NCI-H1930 (cell line): ENCODE measurements at places on chromosomes 16 and 17.
A peak's percentile ranks its signal among the peaks of the same experiment; 100 is the strongest.

DNA sequence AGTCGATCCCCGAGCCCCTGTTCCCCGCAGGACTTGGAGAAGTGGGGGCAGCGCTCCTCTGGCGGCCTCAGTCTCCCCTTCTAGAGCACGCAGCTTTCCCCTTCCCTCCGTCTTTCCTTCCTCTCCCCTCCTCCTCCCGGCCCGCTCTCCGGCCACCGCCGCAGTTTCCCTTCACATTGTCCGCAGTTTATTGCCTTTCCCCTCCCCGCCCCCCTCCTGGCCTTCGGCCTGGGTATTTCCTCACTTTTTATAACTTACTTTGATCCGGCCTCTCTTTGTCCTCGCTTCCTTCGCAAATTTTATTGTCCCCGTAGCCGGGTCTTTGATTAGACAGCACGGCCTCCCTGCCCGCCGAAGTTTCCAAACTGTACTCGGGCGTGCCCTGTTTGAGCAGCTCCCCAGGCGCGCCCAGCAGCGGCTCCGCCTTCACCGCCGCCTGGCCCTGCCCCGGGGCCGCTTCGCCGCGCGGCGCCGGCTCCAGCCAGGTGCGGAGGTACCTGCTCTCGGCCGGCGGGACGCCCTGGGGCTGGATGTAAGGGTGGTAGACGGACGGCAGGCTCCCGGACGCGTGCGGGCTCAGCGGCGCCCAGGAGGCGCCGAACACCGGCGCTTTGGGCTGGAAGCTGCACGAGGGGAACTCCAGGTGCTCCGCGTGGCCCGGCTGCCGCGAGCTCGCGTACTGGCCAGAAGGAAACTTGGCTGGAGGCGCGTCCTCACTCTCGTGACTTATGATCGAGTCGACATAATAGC lies 488 bp downstream of the HOXB9 start:
- peak; percentile 12 for DNase-seq

DNA sequence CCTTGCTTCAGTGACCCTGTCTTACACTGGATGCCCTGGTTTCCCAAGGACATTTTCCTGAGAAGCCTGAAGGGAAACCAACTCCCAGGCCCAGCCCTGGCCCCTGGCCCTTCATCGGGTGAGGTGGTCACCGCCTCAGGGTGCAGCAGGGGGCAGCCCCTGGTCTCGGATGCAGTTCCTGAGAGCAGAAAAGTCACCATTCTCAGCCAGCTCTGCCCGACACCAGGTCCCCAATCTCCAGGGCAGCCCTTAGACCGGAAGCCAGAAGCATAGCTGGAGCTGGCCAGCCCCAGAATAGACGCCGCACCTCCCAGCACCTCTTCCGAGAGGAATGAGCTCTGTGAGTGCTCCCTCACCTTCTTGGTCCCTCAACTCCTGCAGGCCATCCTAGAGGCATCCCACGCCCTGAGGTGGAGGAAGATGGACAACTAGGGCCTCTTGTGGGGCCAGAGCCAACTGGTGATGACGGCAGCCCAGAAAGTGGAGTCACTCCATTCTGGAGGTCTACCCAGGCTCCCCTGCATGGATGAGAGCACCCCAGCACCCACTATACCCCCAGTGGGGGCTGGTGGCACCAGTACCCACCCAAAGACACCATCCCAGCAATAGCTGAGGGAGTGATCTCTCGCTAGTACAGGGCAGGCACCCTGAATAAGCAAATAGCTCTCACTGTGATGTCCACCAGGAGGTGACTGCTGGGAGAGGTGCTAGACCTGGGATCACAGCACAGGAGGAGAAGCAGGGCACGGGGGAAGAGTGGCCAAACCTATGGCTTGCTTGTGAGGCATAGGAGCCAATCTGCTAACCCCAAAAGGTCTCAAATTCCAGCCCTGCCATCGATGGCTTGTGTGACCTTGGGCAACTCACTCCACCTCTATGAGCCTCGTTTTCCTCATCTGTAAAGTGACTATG lies 56.2 kb downstream of the TK2 start:
- DNase-seq, result no peak

DNA sequence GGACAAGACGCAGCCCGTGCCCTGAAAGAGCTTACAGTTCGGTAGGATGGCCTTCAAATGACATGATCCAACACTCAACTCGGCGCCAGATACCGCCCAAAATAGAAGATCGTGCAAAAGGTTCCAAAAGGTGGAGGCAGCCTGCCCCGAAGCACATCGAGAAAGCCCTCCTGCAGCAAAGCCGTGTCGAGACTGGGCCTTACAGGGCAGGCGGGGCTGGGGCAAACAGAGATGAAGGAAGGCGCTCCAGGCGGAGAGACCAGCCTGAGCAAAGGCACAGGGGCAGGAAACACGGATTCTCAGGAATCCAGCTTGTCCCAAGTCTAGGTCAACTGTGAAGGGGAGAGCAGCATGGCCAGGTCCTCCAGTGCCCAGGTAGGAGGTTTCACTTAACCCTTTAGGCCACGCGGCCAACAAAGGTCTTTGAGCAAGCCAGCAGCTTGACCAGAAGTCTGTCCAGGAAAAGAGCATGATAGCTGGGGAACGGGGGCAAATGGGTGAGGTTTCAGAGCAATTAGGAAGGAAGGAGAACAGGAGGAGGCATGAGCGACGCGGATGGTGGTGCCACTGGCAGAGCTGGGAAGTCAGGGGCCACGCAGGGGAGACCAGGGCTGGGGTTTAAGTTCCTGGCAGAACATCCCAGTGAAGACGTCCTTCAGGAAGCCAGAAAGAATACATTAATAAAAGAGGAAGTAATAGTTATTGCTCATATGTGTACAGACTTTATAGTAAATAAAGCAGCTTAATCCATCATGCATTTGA lies 21.2 kb upstream of the EIF1 start:
- no peak for DNase-seq

- DNase-seq, result no peak
Observed at GRCh38 chr17:31538080-31538762, 146.7 kb downstream of the RAB11FIP4 start.

- no peak for DNase-seq
Observed at GRCh38 chr17:70378076-70378475, 208.7 kb downstream of the KCNJ2 start.

DNA sequence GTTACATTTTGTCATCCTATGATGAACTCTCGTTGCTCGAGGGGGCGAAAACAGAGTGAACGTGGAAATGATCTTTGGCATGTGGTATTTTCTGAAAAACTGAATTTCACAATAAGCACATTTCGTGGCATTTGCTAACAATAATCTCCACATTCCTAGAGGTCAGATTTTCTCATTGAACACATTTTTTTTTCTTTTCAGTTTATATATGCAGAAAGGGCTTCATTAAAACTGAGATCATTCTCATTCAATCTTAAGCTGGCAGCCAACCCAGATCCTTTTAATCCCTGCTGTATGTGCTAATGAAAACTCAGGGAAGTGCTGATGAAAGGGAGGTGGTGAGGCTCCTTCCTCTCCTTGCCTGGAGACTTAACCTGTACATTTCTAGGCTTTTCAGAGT lies 52.6 kb downstream of the PRKCA start:
- no peak for DNase-seq

GRCh38 chr17:27494192-27495091 lies 38.2 kb downstream of the KSR1 start:
- DNase-seq, result no peak

- DNase-seq, result no peak
Observed at GRCh38 chr17:78777881-78778280, 4.2 kb downstream of the CYTH1 start.

DNA sequence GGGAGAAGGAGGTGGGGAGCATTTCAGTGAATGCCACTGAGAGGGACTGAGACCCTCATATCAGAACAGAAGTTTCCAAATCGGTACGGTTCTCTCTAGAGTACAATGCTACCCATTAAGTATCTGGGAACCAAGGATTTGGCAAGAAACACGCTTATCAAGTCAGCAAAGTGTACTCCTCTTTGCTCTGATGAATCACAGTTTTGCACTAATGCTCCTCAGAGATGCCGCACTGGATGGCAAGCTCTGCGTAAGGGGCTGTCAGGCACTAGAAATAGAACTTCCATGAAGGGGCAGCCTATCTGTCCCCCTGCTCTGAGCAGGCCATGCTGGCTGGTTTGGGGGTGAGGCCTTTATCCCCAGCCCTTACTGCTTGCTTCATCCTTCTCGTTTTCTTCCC lies 4.8 kb upstream of the ABCC12 start:
- DNase-seq, result no peak

- no peak for DNase-seq
Observed at GRCh38 chr16:6672507-6672906, 660.1 kb upstream of the RBFOX1 start.

DNA sequence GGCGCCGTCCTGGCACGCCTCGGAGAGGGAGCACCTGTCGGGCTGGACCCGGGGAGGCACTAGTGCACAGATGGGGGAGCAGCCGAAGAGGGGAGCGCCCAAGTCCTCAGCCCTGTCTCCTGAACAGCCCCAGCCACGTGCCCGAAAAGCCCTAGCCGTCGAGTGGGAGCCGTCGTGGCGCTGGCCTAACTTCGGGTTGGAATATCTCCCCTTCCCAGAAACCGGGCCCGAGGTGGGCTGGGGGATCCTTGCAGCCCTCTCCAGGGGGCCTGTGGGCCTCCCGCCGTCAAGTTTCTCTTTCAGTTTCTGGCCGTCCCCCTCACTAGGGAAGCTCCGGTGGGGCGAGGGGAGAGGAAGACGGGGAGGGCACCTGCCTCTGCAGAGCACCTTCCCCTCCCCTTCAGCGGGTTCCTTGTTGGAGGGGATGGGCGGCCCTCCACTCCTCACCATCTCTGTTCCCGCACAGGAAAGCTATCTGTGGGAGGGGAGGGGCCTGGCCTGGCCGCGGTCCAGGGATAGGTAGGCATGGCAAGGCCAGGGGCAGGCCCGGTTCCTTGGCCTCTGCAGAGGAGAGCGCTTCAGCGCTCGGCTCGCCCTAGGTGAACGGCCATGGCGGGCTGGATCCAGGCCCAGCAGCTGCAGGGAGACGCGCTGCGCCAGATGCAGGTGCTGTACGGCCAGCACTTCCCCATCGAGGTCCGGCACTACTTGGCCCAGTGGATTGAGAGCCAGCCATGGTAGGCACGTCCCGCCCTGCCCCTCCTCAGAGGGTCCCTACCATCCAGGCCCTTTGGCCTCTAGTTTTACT lies 709 bp downstream of the STAT5A start:
- DNase-seq, result no peak

- DNase-seq, result no peak
Observed at GRCh38 chr17:20920095-20920814, 122.6 kb downstream of the USP22 start.

DNA sequence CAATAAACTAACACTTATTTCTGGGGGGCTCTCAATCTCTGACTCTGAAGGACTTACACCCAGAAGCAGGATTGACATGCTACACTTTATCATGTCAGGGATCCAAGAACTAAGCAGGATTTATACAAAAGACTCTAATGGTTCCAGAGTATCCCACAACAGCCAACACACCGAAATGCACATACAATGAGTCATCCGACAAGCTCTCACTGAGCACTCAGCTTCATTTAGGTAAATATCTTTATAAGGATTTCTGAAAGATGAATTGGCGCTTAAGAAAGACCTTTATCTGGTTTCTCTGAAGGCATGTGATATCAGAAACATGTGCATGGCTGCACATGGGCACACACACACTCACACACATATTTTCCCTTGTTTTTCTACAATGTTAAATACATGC lies 77.2 kb downstream of the TOX3 start:
- DNase-seq, result no peak

DNA sequence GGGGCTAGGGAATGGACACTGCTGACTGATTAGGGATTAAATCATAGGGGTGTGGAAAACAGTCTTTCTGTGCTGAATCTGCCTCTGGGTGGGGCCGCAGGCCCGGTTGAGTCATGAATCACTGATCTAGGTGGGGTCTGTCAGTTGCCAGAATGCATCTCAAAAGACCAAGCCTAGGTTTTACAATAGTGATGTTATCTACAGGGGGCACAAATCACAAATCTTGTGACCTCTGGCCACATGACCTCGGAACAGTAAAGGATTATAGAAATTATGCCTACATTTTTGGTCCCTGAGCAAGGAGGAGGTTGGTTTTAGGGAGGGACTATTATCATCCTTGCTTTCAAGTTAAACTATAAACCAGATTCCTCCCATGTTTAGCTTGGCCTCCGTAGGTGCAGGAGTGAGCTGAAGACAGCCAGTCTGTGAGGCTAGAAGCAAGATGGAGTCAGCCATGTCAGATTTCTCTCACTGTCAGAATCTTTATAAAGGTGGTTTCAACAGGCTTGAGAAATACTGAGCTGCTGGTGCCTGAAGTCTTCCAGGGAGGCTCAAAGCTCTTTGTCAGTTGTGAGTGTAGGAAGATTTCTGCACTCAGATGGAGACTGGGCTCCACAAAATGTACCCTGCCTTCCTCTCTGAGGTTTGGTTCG lies 12.9 kb downstream of the GNGT2 start:
- no peak for DNase-seq

DNA sequence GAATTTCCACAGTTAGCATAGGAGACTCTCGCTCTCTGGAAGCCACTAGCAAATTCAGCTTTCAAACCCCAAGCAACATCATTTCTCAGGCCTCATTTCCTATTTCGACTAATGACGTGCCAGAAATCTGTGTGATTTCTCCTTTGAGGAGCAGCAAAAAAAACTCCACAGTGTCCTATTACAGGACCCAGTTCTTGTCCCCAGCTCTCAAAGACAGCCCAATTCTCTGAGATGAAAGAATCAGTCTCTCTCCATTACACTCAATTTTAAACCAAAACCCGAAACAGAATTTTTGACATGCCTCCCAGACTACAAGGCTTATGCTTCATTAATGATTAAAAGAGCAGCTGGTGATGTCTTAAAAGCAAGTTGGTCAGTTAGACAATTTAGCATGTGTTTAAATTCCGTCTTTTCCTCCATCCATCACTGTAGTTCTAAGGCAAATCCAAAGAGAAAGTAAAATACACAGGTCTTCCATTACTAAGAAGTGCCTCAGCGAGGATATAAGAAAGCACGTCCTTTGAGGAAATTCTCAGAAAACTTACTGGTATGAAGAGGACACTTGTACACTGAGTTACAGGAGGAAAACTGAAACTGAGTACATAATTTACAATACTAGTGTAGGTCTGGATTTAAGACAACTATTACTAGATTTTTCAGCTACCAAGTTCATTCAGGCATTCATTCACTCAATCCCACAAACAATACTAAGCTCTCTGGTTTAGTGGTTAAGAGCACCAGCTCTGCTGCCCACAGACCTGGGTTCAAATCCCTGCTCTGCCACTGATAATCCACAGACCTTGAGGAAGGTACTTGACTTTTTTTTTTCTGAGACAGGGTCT lies 12.5 kb downstream of the TOM1L2 start:
- no peak for DNase-seq

GRCh38 chr17:31074772-31075555 lies 19.8 kb upstream of the NF1 start:
- no peak for DNase-seq

DNA sequence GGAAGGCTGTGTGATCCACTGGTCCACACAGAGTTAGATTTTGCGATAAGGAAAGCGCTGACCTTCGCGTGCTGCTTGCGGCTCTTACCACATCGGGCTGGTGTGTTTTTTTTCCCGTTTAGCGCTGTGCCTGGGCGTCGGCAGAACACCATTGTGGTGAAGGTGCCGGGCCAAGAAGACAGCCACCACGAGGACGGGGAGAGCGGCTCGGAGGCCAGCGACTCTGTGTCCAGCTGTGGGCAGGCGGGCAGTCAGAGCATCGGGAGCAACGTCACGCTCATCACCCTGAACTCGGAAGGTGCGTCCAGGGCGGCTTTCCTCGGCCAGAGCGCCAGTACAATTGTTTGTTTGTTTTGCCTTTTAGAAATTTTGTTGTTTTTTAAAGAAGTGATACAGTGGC lies 54.7 kb downstream of the BANP start:
- DNase-seq, result no peak

GRCh38 chr16:49268667-49269066 lies 13.0 kb downstream of the CBLN1 start:
- no peak for DNase-seq
